NCI-H345 (cell line): ENCODE measurements at places on chromosomes 6 and 20.

- no peak for DNase-seq
Measured at GRCh38 chr6:163309491-163310026, 105.0 kb upstream of the QKI start.

DNA sequence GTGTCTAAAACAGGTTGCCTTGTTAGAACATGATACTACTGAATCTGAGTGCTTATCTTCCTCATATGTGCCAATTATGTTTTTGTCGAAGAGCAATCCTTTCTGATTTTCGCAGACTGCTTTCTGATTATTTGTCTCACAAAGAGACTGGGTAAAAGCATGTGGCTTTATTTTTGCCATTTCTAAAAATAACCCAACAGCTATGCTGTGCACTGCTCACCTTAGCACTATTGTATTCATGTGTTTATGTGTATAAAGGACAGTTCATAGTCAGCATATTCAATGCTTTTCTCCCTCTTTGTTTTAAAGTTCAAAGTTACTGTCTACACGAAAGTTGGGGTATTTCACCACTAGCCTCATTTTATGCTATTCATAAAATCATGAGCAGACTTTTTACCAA, 127.0 kb downstream of the SGK1 start:
- DNase-seq: no peak

DNA sequence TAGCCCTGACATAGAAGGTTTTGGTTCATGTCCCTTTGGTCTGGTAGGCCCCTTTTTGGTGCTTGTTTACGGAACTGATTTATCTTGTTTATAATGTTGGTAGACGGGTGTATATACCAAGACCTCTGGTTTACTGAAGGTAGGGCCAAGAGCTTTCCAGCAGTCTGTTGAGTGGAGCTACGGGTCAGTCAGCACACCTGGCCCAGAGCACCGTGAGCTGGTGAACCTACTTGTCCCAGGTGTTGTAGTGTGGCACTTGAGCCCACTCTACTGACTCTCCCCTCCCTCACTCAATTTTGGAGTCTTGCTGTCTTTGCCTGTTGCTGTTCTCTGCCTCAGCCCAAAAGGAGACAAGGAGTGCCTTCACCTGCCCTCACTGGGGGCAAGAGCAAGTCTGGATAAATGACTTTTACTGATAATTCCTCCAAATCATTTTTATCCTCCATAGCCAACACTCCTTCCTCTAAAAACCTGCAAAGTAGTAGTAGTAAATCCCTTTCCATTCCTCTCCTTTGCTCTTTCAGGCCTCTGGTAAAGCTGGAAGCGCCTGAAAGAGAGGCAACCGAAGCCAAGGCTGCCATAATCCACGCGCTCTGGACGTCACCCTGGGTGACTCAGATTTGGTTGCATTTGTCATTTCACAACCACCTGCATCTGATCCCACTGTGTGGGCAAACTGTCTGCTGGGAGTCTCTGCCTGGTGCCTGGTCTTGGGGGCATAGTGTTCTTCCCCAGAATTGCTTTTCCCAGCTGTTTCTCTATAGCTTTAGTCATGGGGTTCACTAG, 22.2 kb downstream of the RREB1 start:
- DNase-seq: no peak

GRCh38 chr6:95545686-95546085, 31.6 kb upstream of the MANEA start:
- DNase-seq: no peak

GRCh38 chr6:133040803-133041419, 200.2 kb upstream of the EYA4 start:
- DNase-seq: no peak

GRCh38 chr20:37902504-37903313, at the start of gene VSTM2L:
TSS of gene VSTM2L (plus strand) at chr20:37903127. CDS start at chr20:37903351, 224 bp downstream.
- DNase-seq: peak; percentile 59

DNA sequence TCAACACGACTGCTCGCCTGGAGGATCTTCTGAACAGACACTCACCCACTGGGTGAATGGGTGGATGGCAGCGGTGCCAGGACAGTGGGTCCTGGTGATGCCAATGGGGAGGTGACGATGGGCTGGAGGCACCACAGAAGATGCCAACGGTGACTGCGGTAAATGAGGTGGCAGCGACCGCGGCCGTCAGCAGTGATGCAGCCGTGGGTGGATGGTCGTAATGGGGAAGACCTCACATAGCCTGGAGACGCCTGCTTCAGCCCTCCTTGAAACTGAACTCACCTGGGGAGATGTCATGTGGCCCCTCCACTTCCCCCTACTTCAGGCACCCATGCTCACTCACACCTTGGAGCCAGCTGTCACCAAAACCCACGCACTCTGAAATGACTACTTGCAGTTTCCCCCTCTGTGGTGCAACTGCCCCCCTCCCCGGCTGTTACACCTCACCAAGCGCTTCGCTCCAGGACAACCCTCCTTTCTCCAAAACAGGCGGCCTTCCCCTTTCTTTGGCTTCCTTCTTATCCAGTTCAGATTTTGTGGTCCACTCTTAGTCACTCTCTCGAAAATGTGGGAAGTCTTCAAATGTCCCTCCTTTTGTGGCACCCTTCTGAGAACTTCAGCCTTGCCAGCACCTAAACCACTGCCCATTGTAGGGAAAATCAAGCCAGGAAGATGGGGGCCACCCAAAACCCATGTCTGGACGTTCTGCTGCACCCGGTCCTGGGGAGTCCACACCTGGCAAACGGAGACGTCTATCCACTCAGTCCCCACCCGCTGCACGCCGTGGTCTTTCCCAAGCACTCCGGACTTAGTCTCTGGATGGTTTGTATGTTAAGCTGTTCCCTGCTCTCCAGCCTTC, 10.4 kb upstream of the ABHD16B start:
- no peak for DNase-seq

DNA sequence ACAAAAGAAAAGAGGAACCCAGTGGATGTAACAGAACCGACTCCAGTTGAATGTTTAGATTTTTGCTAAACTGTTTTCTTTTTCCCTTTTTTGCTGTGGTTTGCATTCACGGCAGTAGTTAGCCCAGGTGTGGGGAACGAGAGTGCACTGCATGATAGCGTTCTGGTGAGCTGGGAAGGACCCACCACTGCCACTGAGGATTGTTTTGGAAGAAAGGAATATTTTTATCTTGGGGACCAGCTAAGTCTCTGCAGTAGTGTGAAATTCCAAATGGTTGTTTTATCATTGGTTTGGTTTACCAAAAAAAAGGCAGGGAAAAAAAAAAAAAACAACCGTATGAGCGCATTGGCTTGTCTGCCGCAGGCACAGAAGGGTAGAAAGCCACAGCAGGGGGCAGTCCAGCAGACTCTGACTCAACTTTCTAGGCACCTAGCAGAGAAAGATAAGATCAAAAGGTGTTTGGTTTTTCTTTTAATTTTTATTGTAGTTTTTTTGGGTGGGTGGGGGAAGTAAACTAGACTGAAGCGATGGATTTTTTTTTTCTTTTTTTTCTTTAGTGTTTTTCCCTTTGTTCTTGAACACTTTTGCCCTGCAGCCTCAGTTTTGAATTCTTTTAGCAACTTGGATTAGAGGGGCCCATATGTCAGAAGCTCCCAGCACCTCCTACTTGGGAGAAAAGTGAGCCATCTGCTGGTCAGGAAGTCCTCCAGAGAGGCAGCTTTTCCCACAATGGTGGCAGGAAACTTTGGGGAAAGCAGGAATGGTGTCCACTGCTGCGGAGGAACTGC, 13.5 kb upstream of the RAB5IF start:
- DNase-seq: peak; percentile 45

- DNase-seq: no peak
Measured at GRCh38 chr20:40941133-40941610, 87.5 kb upstream of the TOP1 start.

DNA sequence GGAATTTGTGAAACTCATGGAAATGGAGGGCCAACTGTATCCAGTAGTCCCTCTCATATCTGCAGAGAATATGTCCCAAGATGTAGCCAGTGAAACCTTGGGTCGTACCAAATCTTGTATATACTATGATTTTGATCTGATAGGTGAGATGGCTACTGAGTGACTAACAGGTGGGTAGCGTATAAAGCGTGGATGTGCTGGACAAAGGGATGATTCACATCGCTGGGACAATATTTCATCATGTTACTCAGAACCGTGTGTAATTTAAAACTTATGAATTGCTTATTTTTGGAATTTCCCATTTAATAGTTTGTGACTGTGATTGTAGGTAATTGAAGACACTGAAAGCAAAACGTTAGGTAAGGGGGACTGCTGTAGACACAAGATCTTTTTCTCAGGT, 144.1 kb downstream of the SMAP1 start:
- no peak for DNase-seq

GRCh38 chr6:42236682-42237473, 19.2 kb upstream of the MRPS10 start:
- DNase-seq: no peak

DNA sequence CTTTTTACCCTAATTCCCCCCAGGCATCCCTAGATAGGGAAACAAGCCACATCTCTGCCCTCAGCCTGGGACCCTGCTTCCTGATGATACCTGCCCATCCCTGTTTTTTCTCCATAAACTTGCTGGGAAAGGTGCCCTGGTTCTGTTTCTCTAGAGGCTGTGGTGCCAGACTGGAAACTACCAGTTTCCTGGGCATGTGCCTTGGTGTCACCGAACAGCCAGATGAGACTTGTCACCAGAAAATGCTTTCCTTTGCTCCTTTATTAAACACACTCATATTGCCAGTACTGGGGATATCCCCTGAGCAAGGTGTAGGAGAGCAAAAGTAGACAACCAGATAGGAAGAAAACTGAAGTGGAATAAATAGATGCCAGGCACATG, 16.8 kb downstream of the SRSF3 start:
- DNase-seq: no peak

GRCh38 chr20:31803552-31804291, 15.4 kb upstream of the MYLK2 start:
- no peak for DNase-seq

- DNase-seq: no peak
Measured at GRCh38 chr20:37358366-37359150, 12.6 kb downstream of the SRC start.

DNA sequence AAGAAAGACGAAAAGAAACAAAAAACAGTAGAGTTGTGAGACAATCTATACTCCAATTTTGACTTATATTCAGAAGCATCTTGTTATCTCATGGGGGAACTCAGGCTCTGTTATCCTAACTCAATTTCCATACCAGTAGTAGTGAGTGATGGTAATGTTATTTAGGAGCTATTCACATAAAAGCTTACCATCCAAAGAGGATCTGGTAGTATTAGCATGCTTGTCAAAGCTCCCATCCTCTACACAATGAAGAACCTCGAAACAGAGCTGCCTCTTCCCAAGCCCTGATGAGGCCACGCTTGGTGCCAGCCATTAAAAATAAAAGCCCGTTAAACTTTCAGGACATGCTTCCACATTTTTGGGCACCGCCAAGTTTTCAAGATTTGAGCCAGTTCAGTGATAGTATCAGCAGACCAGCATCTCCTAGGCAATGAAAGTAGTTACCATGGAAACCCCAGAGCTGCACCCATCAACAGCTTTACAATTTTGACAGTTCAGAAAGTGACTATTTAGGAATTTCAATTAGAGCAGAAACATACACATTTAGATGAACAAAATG, 173.3 kb downstream of the CD83 start:
- no peak for DNase-seq

- no peak for DNase-seq
Measured at GRCh38 chr6:40629463-40629862, 42.3 kb upstream of the LRFN2 start.

DNA sequence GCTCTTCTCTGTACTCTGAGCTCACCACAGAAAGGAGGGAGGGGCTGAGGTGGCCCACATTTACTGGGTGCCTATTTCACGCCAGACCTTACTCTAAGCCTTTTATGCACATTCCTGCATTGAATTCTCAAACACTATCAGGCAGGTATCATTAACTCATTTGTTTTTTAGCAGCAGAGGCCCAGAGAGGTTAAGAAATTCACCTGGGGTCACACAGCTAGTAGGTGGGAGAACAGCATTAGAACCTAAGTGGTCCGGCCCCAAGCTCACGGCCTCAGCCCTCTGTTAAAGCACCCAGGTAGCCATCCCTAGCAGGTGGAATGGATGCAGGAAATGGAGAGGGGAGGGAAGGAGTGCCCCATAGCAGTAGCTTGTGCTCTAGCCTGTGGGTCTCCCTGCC, 84.5 kb downstream of the GRM4 start:
- no peak for DNase-seq

- no peak for DNase-seq
Measured at GRCh38 chr6:132400555-132400882, 756 bp downstream of the MOXD1 start.

DNA sequence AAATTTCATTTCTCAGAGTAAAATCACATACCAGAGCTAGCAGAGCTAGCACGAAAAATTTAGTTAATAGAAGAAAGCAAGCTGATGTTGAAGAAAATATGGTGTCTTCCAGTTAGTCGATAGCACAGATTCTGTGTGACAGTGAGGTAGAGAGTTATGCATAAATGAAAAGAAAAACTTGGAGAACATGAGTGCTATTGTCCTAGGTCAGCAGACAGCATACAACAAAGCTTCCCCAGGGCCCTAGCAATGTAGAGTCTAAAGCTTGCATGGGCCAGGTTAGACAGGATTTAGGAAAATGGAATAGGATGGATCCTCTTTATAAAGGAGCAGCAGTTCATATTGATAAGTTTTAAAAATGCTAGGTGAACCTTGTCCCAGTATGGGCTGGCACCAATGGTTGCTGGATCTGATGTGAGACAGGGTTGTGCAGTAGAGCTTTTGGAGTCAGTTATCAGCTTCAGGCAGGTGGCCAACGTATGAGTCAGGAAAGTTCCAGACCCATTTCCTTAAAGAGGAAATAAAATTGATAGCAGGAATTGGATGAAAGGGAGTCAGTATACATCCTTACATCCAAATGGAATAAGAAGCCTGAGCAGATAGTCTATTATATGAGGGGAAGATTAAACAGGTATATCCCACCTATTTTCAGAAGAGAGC, 277.2 kb downstream of the FRK start:
- DNase-seq: no peak

DNA sequence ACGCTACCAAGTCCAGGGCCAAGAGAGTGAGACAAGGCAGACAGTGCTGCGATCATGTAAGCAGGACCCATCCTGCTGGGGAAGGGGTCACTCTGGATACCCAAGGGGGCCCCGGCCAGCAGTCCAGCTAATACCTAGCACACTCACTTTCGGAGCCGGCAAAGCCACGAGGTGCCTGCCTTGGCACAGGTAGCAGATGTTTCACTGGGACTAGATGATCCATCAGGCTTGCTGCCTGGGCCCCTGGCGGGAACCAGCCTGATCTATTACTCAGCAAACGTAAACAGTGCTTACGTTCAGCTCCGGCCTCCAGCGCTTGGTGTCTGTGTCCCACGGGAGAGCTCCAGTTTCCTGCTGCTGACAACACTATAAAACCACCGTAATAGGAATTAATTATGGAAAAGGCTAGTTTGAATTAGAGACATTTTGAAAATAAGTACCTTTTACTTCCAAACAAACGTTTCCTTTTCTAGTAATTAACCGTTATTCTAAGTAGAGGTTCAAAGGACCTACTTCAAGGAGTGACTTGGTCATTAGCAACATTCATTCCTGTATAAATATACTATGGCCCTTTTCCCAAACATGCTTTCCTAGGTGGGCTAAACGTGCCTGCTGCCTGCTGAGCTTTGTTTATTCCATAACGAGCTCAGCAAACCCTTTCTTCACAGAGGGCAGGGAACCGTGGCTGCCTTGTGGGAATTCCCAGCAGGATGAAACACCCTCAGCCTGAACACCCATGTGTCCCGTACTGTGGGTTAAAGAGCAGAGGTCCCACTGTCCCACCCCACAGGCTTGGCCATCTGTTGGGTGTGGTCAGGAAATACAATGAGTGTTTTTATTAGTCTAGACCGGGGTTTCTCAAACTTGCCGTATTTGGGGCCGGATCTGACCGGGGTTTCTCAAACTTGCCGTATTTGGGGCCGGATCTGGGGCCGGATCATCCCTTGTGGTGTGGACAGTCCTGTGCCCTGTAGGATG, 18.4 kb downstream of the SLC22A23 start:
- DNase-seq: peak; percentile 28
